ENCODE measurements at places on chromosomes 5 and 9.
A peak's percentile ranks its signal among the peaks of the same experiment; 100 is the strongest.

DNA sequence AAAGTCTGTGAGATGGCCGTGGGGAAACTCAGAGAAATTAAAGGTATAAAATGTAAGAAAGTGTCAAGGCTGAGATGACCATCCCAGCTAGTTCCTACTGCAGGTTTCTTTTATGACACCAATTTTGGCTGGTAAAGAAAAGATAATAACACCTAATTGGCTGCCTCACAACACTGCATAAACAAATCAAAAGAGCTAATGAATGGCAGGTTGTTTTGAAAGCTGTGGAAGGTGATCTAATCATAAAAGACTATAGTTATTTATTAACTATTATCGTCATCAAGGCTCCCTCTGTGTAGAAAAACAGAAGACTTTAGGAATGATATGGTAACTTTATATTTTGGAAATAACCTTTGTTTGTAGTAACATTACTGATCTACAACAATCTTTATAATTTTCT, 3.5 kb upstream of the SPINK5 start:
- no peak overlapping the region for H3K4me3 ChIP-seq
- no peaks in the 10 kb centered on the region for H3K27me3 ChIP-seq
- no peaks in the 10 kb centered on the region for H3K36me3 ChIP-seq
- H3K4me1 ChIP-seq = no peaks in the 10 kb centered on the region
- DNase-seq = no peak

- no peaks in the 10 kb centered on the region for H3K4me1 ChIP-seq
- H3K4me3 ChIP-seq = no peak overlapping the region
- no peaks in the 10 kb centered on the region for H3K36me3 ChIP-seq
- H3K27ac ChIP-seq = no peak overlapping the region
- DNase-seq = no peak
These were observed 9.1 kb upstream of the KIF12 start for GRCh38 chr9:114108016-114108833.

DNA sequence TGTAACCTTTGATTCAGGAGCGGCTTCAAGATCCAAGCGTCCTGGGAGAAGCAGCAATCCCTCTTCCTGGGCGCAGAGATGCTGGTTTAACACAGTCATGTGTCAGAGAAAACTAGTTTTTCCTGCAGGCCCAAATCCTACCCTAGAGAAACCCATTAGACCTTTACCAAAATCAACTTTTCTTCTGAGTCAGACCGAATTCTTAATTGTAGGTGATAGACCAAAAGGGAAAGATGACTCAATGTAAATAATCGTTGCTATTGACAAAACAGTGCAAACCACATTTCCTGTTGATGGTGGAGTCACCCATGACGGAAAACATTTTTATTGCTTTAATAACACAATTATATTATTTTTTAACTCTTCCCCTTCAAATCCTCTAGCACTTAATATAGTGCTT, 40.1 kb downstream of the SLC1A1 start:
- H3K27ac ChIP-seq = peak overlapping the region; percentile 86
- H3K4me3 ChIP-seq = peak overlapping the region; percentile 25
- no peaks in the 10 kb centered on the region for H3K36me3 ChIP-seq
- peak; percentile 95 for DNase-seq
- peaks cover 30% of the 10 kb centered on the region for H3K4me1 ChIP-seq

- H3K4me1 ChIP-seq = no peaks in the 10 kb centered on the region
- no peak overlapping the region for H3K27ac ChIP-seq
- no peaks in the 10 kb centered on the region for H3K36me3 ChIP-seq
- DNase-seq = no peak
- no peaks in the 10 kb centered on the region for H3K27me3 ChIP-seq
These were observed 526.5 kb upstream of the NUDT12 start for GRCh38 chr5:104088876-104089778.

DNA sequence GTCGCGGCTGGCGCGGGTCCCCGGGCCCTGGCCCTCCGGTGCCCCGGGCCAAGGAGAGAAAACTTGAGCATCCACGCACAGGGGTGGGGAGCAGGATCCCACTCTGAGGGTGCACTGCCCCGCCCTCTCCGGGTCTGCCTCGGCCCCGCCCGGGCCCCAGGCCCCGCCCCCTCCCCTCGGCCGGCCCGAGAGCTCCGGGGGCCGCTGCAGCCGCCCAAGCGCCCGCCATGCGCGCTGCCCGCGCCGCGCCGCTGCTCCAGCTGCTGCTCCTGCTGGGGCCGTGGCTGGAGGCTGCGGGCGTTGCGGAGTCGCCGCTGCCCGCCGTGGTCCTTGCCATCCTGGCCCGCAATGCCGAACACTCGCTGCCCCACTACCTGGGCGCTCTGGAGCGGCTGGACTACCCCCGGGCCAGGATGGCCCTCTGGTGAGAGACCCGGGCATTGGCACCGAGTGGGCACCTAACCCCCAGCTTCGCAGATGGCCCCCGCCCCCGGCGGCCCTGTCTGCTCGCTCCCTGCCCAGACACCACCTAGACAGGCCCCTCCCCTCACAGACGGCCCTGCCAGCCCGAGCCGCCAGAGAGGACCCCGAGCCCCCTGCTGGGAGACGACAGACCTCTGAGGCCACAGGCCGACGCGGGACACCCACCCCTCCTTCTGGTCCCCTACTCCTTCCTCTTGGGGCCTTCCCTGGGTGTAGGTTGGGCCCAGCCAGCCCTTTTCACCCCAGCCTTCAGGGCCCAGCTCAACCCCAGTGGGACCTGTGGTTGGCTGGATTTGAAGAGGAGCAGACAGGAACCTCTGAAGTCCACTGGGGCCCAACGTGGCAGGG, at the start of gene CERCAM:
CERCAM (plus strand) TSS at position 207 of the 831 bp plus-strand sequence; CDS start at position 228, 21 bp downstream.
- H3K4me1 ChIP-seq = peaks cover 20% of the 10 kb centered on the region
- no peak within 1 kb of the TSS for H3K27ac ChIP-seq
- DNase-seq = peak; percentile 74
- no peaks in the 10 kb centered on the region for H3K27me3 ChIP-seq
- H3K36me3 ChIP-seq = no peaks in the 10 kb centered on the region

DNA sequence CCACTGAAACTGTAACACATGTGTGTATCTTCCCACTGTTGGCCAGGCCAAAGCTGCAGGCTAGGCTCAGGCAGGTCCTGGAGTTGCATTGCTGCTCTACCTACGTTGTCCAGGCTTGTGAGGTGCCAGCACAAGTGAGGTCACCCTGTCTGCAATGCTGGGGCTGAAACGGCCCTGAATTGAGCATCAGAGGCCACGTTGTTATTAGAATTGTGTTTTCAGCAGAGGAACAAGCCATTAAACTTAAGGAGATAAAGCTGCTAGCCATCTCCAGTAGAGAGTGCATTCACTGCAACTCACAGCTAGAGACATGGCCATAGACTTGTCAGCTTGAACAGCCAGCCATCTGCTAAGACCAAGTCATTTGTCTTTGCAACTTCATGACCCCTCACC, 191.8 kb downstream of the SEMA6A start:
- no peaks in the 10 kb centered on the region for H3K27me3 ChIP-seq
- no peak overlapping the region for H3K27ac ChIP-seq
- no peaks in the 10 kb centered on the region for H3K36me3 ChIP-seq
- H3K4me1 ChIP-seq = no peaks in the 10 kb centered on the region
- no peak for DNase-seq

DNA sequence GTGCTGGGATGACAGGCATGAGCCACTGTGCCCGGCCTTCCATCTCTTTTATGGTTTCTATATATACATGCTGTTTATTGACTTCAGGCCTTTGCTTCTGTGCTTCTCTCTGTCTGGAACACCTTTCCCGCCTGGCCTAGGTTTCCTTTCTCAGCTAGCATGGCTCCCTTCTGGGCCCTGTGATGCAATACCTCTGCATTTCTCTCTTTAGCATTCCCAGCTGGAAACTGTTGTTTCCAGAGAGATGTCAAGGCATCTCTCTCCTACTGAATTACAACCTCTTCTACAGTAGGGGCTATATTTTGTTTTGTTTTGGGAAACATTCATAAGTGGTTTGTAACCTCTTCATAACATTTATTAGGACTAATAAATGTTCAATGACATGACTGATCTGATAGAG, 57.1 kb downstream of the RPS23 start:
- no peaks in the 10 kb centered on the region for H3K36me3 ChIP-seq
- DNase-seq = no peak

DNA sequence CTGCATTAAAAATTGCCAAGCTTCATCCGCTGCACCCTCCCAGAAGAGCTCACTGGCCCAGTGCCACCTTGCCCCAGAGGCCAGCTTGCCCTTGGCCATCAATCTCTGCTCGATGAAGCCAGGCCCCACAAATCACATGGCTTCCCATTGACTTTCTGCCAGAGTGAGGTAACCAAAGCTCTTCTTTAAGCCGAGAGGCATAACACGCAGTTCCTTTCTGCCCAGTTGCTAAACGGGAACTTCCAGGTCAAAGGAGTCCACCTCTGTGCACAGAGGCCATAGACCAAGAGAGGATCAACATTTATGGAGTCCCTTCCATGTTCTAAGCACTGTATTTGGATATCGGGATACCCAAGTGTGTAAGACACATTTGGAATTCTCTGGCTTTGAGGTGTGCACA, 208.8 kb downstream of the KIF4B start:
- no peak overlapping the region for H3K4me3 ChIP-seq
- no peaks in the 10 kb centered on the region for H3K4me1 ChIP-seq
- H3K36me3 ChIP-seq = no peaks in the 10 kb centered on the region

DNA sequence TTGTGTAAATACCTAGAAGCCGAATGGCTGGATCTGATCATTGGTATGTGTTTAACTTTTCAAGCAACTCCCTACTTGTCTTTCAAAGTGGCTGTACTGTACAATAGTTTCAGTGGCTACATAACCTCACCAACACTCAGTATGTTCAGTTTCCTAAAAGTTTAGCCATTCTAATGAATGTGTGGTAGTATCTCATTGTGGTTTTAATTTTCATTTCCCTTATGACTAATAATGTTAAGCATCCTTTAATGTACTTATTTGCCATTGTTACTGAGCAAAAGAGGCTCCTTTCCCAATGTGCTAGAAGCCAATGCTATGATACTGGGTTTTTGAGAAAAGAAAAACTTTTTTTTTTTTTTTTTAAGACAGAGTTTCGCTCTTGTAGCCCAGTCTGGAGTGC, 27.8 kb upstream of the ALDOB start:
- no peak overlapping the region for H3K4me3 ChIP-seq
- DNase-seq = no peak
- no peak overlapping the region for H3K27ac ChIP-seq

- 0 out of 2 replicates have a peak, but pooled peaks cover 4% of the 10 kb centered on the region for H3K4me1 ChIP-seq
- H3K4me3 ChIP-seq = no peak overlapping the region
- H3K27ac ChIP-seq = no peak overlapping the region
- H3K36me3 ChIP-seq = no peaks in the 10 kb centered on the region
- DNase-seq = no peak
These were observed 356.4 kb upstream of the CCNH start for GRCh38 chr5:87769157-87769556.

DNA sequence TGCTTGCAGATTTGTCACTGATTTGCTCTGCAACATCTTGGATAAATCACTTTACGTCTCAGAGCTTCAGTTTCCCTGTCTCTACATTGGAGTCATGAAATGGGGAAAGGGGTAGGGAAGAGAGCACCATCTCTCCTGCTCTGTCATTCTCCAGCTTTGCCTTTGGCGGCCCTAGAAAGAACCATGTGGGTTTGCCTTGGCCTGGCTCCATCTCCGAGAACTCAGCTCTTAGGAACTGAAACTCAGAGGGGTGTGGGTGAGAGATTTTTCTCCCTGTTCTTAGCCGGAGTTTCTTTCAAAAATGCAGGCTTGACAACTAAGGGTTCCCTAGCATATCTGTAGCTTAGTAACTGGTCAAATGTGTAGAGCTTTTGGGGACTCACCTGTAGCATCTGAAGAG, 123.5 kb downstream of the SMARCA2 start:
- H3K4me3 ChIP-seq = no peak overlapping the region
- no peak overlapping the region for H3K27ac ChIP-seq
- no peak for DNase-seq
- H3K27me3 ChIP-seq = no peaks in the 10 kb centered on the region
- no peaks in the 10 kb centered on the region for H3K36me3 ChIP-seq

- no peaks in the 10 kb centered on the region for H3K4me1 ChIP-seq
- no peaks in the 10 kb centered on the region for H3K27me3 ChIP-seq
- H3K4me3 ChIP-seq = no peak overlapping the region
- no peak for DNase-seq
- no peak overlapping the region for H3K27ac ChIP-seq
These were observed 164.5 kb downstream of the GAS1 start for GRCh38 chr9:86782831-86783230.

- no peaks in the 10 kb centered on the region for H3K36me3 ChIP-seq
- H3K4me1 ChIP-seq = no peaks in the 10 kb centered on the region
- H3K27ac ChIP-seq = no peak overlapping the region
- no peaks in the 10 kb centered on the region for H3K27me3 ChIP-seq
- no peak for DNase-seq
These were observed 159.8 kb upstream of the CCDC152 start for GRCh38 chr5:42596817-42597216.

GRCh38 chr5:73808911-73809310, 182.9 kb downstream of the ARHGEF28 start:
- no peaks in the 10 kb centered on the region for H3K4me1 ChIP-seq
- no peak overlapping the region for H3K27ac ChIP-seq
- no peaks in the 10 kb centered on the region for H3K27me3 ChIP-seq
- peaks cover 12% of the 10 kb centered on the region for H3K36me3 ChIP-seq
- no peak for DNase-seq
- H3K4me3 ChIP-seq = no peak overlapping the region

DNA sequence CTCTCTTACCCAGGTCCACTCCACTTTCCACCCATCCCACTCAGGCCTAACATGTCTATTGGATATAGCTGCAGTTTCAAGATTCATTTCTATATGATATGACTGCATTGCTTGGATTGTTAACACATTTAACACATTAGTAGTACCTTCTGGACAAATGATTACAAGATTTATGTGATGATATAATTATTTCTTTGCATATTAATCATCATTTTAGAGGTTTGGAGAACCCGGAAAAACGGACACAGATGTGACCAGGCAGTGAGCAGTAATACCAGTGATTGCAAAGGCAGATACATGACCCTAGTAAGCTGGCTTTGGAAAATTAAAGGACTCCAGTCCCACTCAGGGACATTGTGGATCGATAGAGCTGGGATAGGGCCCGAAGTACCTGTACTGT, 103.8 kb downstream of the PRR16 start:
- no peaks in the 10 kb centered on the region for H3K36me3 ChIP-seq
- H3K4me3 ChIP-seq = no peak overlapping the region
- DNase-seq = no peak
- no peak overlapping the region for H3K27ac ChIP-seq

DNA sequence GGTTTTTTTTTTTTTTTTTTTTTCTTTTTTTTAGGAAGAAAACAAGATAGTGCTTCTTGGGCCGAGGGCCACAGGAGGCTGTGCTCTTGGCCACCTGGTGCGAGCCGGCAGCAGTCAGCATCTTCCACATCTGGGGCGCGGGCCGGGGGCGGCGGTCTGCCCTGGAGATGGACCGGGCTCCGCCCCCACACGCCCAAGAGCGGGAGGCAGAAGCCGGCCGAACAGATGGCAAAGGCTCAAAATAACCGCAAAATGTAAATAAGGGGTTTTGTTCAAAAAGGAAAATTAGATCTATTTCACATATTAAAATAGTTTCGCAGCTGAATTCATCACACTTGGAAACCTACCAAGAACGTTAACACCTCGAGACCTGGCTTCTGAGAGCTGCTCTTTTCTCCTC, 51.5 kb upstream of the UBAC1 start:
- H3K4me1 ChIP-seq = no peaks in the 10 kb centered on the region
- H3K4me3 ChIP-seq = no peak overlapping the region
- no peaks in the 10 kb centered on the region for H3K27me3 ChIP-seq
- no peak overlapping the region for H3K27ac ChIP-seq

- H3K4me3 ChIP-seq = no peak overlapping the region
These were observed 98.9 kb downstream of the CFAP95 start for GRCh38 chr9:69919461-69920061.

- H3K27me3 ChIP-seq = no peaks in the 10 kb centered on the region
- H3K4me3 ChIP-seq = no peak overlapping the region
- peak overlapping the region; percentile 72 for H3K27ac ChIP-seq
These were observed 101.1 kb downstream of the NFIB start for GRCh38 chr9:14212697-14213420.

- no peaks in the 10 kb centered on the region for H3K27me3 ChIP-seq
- H3K4me1 ChIP-seq = no peaks in the 10 kb centered on the region
- no peak for DNase-seq
- H3K4me3 ChIP-seq = no peak overlapping the region
- no peaks in the 10 kb centered on the region for H3K36me3 ChIP-seq
These were observed 20.8 kb upstream of the PTBP3 start for GRCh38 chr9:112354081-112354743.
